ENCODE measurements at places on chromosomes 13 and 19.

DNA sequence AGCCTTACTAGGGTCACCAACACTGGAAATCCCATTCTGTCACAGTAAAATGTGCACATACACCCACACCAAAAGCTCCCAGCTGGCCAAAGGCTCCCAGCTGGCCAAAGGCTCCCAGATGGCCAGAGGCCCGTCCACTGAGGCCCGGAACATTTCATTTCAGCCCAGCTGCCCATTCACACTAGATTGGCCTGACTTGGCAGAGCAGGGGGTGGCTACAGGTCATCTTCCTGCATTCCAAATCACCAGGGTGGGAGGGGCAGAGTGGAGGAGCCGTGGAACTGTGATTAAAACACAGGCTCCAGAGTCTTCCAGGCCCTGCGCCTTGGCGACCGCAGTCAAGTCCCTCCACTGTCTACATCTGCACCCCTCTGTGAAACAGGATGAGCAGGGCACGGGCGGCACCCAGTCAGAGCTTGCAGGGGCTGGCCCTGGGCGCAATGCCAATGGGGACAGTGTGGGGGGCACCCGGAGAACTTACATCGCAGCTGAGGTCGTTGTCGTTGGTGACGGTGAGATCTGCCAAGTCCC lies 10.1 kb upstream of the PRKD2 start:
- no peak for DNase-seq

DNA sequence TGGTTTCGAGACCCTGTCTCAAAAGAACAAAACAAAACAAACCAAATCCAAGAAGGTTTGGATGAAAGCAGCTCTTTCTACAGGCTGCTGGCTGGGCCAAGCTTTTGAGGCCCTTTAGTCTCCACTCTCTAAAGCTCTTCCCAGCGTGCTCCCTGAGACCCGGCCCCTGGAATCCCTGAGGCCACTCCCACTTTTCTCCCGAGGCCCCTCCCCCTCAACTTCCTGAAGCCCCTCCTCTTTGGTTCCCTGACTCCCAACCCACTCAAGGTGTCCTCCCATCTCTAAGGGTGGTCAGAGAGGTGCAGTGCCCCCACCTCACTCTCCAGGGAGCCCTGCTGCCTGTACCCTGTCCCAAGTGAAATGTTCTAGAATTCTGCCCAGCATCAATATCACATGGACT lies 10.6 kb downstream of the ERICH6B start:
- DNase-seq, result no peak

- DNase-seq, result peak; percentile 8
Observed at GRCh38 chr19:33468361-33469170, 53.0 kb downstream of the PEPD start.

- no peak for DNase-seq
Observed at GRCh38 chr13:98693756-98694155, 58.7 kb downstream of the SLC15A1 start.

DNA sequence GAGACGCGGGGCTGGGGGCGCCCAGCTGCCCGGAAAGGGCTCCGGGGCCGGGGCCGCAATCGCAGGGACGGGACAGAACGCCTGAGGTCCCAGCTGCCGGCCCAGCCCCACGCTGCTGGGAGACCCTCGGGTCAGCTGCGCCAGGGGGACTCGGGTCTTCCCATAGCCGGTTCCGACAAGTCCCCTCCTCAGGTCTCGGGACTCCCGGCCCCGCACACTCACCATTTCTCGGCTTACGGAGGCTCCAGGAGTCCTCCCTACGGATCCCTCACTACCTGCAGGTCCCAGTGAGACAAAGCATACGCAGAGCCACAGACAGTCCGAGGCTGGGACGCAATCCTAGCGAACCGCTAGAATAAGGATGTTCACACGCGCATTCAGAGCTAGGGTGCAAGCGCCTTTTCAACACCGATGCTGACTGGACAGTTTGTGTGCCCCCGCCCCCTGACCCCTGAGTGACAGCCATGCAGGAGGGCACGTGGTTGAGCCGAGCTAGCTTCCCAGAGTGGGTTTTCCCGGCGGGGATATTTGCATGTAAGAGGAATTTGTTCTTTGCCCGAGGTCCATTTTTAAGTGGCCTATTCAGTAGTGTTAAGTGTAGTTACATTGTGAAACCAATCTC lies 13.6 kb downstream of the ZNF490 start:
- DNase-seq, result no peak

GRCh38 chr19:47239610-47240296 lies 8.8 kb upstream of the BBC3 start:
- DNase-seq, result no peak

GRCh38 chr19:32101206-32101605 lies 244.2 kb upstream of the ZNF507 start:
- DNase-seq, result no peak

DNA sequence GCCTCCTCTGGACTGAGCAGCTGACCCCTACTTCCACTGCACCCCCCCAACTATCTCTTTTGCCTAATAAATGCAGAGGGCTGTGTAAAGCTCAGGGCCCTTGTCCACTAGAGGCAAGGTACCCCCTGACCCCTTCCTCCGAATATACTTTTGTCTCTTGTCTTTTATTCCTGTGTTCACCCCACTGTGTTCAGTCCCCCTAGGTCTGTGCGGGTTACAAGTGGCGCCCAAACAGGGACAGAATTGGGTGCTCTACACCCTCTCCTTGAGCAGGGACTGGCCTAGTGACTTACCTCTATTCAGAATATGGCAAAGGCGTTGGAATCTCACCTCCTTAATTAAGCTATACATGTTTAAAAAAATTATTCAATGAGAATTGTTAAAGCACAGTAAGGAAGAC lies 15.0 kb downstream of the ZNF350 start:
- no peak for DNase-seq

DNA sequence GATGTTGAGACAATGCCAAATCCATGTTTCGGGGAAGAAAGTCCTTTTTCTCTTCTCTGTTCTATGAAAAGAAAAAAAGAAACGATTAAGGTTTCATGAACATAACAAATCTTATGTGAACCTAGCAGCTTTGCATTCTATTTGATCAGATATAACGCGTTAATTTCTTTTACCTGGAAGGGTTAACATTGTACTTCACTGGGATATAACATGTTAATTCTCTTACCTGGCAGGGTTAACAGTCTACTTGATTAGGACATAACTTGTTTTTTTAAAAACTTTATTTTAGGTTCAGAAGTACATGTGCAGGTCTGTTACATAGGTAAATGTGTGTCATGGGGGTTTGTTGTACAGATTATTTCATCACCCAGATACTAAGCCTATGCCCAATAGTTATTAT lies 68.8 kb downstream of the CPAMD8 start:
- no peak for DNase-seq

- DNase-seq, result no peak
Observed at GRCh38 chr19:45523642-45524256, 16.5 kb downstream of the VASP start.

GRCh38 chr19:16076958-16077611 lies 790 bp downstream of the TPM4 start:
- DNase-seq, result no peak

DNA sequence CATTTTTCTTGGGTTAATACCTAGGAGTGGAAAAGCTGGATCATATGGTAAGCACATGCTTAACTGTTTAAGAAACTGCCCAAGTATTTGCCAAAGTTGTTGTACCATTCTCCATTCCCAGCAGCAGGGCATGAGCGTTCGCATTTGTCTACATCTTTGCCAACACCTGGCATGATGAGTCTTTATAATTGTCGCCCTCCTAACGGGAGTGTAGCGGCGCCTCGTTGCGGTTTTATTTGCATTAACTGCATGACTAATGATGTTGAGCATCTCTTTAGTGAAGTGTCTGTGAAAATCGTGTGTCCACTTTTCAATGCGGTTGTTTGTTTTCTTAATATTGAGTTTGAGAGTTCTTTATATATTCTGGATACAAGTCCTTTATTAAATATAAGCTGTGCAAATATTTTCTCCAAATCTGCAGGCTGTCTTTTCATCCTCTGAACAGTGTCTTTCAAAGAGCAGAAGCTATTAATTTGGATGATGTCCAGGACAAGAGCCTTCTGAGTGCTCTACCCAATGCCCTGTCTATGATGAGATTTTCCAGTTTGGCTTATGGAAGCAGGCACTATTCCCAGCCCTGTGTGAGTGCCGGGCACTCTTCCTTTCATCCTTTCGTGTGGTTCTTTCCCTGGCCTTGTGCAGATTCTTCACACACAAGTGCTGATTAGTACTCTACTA lies 202.0 kb downstream of the FOXO1 start:
- no peak for DNase-seq

- no peak for DNase-seq
Observed at GRCh38 chr13:104594806-104595205, 1528.6 kb upstream of the SLC10A2 start.

- no peak for DNase-seq
Observed at GRCh38 chr13:32320528-32320927, 5.2 kb downstream of the BRCA2 start.

DNA sequence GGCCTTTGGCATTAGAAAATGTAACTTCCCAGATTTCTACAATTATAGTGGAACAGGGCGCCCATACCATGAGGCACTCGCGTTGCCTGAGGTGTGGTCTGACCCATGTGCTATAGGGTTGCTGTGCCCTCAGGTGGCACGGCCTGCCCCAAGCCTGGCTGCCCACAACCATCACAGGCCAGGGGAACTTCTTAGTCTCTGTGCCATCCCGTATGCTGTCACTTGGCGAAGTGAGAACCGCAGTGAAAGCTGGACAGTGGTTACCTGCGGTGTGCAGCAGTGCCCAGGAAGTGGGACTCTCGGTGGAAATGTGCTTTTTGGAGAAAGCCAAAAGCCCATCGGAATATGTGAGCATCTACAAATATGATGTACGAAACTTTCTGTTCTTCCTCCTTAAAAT lies 88.2 kb upstream of the GPR183 start:
- DNase-seq, result no peak

DNA sequence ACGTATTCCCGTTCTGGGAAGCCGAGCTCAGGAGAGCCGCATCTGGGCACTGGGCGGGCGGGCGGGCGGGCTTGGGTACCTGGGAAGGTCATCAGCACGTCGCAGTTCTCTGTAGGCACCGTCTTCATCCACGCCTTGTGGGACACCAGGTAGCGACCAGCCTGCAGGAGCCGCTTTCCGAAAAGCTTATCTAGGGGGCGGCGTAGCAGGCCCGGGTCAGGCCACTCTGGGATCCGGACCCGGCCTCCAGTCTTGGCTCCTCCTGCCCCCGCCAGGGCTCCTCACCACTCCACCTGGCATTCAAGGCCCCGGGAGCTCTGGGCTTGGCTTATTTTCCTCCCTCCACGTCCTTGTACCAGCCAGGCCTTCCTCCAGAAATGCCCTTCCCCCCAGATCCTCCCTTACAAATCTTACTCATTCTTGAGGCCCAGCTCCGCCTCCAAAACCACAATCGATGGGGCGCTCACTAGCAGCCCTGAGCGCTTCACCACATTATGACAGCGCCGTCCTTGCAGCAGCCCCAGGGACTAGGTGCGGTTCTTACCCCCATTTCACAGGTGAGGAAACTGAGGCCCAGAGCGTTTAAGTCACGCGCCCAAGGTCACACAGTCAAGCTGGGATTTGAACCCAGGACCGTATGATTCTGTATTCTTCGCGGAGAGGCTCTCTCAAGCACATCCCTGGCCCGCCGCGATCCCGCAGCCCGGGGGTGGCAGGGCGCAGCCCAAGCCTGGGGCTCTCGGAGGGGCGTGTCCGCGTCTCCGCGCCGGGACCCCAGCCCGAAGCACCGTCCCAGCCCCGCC lies 843 bp downstream of the ANO8 start:
- no peak for DNase-seq

- no peak for DNase-seq
Observed at GRCh38 chr13:43191546-43191945, 168.2 kb downstream of the DNAJC15 start.

DNA sequence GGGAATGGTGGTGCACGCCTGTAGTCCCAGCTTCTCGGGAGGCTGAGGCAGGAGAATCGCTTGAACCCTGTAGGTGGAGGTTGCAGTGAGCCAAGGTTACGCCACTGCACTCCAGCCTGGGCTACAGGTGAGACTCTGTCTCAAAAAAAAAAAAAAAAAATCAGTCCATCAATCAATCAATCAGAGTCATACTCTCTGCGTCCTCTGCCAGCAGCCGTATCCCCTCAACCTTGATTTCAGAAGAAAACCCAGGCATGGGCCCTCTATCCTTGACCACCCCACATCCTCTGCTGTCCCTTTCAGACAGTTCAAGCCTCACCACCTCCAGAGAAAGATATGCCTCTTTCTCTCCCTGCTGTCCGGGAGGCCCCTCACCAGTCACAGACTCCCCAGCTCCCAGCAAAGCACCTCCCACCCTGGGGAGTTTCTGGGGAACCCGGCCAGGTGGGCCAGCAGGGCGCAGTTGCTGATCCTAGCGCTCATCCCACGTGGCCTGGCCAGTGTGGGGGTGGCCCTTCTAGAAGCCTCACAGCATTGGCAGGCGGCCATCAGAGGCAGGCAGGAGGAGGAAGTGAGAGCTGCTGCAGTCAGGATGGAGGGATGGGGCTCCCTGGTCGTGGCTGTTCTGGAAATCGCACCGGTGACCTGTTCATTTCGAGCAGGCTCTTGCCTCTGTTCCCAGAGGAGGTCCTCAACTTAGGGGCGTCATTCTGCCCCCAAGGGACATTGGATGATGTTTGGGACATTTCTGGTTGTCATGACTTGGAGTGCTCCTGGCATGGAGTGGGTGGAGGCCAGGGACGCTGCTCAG lies 10.2 kb upstream of the JSRP1 start:
- DNase-seq, result no peak

DNA sequence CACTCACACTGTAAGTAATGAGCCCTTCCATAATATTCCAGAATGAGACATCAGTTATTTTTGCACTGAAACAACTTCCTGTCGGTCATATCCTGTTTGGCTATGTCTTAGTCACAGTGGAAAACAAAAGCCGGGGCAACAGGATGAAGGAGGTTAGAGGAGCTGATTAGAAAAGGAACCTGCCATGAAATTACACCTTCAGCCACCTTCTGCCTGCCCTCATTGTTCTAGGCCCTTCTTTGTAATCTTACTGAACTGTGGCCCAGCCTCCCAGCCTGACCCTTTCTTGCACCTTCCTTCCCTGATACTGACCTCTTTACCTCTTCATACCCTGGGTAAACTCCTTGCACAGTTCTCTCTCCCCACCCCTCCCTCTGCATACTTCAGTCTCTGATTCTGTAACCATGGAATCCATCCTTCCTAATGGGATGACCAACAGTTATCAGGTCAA lies 67.3 kb downstream of the DOCK9 start:
- no peak for DNase-seq

GRCh38 chr19:53192771-53193534 lies at the start of gene ZNF665:
Gene ZNF665, minus strand, starts transcription at chr19:53193358. Its CDS starts 10,460 bp downstream, at chr19:53182898.
- DNase-seq, result peak; percentile 37

DNA sequence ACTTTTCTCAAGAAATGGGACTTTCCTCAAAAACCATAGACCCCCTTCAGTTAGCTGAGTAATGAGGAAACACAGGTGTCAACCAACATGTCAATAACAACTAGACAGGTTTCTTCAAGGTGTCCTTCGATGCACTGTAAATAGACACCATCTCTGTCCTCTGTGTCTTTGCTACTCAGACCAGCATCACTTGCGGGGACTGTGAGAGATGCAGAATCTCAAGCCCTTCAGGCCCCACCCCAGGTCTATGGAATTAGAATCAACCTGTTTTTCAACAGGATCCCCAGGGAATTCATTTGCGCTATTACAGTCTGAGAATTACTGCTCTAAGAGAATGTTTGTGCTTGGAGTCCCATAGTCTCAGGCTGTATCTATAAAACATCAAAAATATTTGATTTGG lies 469.9 kb downstream of the COG6 start:
- no peak for DNase-seq

GRCh38 chr13:19993024-19993423 lies 34.5 kb downstream of the ZMYM2 start:
- DNase-seq, result no peak
